ENCODE measurements at places on chromosomes 2 and 18.

GRCh38 chr18:70322928-70323327, 34.1 kb downstream of the SOCS6 start:
- DNase-seq = no peak

DNA sequence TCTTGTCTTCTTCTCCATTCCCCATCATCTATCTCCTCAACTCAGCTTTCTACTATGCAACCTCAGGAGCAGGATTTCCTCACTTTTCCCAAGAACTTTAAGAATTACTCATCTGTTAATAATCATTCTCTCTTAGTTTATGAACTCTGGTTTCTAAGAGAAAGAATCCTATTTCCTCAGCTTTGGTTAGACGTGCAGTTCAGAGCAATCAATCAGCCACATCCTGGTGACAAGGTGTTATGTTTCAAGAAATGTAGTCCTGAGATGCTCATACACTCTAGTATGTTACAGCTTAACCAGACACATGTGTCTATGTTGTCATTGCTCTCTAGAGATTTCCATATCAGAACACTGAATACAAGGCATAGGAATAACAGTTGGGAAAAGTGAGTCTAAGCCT, 277.9 kb downstream of the MBD2 start:
- DNase-seq = no peak

DNA sequence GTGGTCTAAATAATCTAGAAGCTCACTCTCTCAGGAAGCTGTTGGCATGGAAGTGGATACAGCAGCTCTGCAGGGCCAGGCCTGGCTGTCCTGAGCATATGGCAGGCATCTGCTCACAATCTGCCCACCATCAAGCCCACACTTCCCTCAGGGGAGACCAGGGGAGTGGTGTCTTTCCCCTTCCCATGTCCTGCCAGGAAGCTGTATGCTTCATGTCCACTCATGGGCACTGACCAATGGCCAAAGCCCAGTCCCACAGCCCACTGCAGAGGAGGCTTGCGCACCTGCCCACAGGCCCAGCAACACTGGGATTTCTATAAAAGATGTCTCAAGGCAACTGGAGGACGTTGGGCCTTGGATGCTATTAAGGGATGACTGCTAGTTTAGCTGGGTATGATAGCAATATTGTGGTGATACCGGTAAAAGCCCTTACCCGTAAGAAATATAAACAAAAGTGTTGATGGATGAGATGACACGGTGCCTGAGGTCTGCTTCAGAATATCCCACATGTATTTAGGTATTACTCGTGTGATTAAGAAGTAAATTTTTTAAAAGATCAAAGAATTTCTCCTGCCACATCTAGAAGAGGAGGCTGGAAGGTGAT, 106.7 kb upstream of the CTDP1 start:
- no peak for DNase-seq

DNA sequence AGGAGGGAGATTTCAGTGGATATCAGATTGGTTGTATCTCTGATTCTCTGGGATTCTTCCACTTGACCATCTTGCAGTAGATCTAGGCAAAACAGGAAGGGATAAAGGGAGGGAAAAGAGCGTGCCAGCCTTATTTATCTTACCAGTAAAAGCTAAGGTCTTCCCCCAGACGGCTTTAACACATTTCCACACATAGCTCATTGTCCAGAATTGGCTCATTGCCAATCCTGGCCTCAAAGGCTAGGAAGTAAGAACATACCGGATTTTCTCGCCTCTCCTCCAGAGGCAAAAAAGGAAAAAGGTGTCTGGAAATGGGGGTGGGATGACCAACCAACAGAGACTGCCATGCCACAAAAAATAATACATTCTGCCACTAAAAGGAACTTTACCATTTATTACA, 411.6 kb upstream of the NRP2 start:
- DNase-seq = no peak

- no peak for DNase-seq
Measured at GRCh38 chr2:230715201-230715600, 2.6 kb downstream of the CAB39 start.

DNA sequence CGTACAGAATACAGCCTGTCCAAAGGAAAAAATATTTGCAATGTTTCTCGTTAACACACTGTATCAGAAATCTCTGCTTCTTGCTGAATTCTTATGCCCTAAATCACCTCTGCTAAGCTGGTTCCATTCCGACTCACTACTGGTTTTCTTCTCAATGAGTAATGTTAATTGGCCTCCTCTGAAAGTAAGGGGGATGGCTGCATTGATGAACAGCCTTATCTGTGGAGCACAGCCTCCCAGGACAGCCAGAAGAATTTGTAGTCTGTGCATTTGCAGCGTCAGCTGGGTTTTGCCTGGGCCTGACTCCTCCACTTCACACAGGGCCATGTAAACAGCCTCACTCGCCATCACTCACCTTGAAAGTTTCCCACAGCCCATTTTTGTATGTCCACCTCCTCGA, 127.7 kb downstream of the RNF152 start:
- DNase-seq = no peak

GRCh38 chr2:69223759-69224511, 163.1 kb downstream of the GFPT1 start:
- no peak for DNase-seq

DNA sequence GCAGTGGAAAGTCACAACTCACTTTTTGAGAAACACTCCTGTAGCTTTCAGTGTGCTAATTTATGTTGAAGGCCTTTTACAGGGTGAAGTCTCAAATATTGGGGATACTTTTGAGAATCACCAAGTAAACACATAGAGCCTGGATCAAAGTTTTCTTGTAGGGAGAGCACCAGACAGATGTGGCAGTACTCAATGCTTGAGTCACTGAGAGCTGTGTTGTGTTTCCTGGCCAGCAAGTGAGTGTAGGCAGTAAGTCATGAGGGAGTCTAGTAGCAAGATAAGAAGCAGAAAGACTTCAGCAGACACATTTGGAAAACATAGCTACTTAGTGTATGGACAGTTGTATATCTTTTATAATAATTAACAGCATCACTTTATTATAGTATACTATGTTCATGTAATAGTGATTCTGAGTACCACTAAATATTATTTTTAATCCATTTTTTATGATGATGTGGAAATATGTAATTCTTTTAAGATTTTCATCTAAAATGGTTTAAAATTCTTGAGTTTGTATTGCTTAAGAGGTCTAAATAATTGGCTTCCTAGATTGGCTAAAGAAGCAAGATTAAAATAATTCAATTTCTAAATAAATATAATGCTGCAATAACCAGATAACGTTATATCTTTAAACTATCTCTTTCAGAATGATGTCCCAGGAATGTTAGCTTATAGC, 12.8 kb downstream of the PSMD1 start:
- DNase-seq = no peak

DNA sequence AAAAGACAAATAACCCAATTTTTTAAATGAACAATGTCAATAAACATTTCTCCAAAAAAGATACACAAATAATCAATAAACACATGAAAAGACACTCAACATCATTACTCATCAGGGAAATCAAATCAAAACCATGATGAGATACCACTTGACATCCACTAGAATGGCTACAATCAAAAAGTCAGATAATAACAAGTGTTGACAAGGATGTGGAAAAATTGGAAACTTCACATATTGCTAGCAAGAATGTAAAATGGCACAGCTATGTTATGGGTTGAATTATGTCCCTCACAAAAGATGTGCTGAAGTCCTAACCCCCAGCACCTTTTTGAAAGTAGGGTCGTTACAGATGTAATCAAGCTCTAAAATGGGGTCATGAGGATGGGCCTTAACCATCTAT, 33.2 kb downstream of the TNS1 start:
- no peak for DNase-seq

- no peak for DNase-seq
Measured at GRCh38 chr18:68960355-68960754, 162.5 kb downstream of the CCDC102B start.

DNA sequence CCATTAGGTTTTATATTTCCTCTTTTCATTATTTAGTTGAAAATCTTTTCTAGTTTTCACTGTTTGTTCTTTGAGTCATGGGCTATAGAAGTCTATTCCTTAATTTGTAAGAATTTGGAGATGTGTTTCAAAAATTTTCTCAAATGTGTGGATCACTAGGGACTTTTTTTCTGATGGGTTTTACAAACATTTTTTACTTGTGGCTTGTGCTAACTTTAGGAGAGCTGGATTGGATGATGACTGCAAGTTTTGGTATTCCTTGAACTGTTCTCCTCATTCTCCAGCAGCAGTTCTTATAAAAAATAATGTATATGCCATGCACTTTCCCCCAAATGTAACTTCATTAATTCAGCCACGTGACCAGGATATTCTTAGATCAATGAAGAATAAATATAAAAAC, 94.7 kb upstream of the CWC22 start:
- DNase-seq = no peak

- no peak for DNase-seq
Measured at GRCh38 chr2:216905649-216906329, 45.9 kb upstream of the TNP1 start.

DNA sequence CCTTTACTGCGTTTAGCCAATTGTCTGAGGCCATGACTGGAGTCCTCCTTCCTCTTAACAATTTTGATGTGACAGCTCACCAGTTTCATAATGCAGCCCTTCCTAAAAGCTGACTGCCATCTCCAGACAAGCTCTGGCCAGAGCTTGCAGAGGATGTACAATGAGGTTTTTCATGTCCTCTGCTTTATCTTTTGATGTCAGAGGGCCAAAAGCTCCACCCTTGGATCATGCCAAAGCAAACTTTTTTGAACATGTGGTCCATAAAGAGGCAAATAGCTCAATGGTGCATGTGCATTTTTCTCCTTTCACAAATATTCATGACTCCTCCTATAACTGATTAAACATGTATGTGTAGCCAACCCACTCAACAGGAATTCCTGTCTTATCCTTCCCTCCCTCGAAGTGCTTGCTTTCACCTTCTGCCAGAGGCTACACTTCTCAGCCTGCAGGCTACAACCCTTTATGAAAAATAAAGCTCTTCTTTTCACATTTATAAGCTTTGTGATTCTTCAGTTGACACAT, 266.2 kb downstream of the FBXO15 start:
- DNase-seq = no peak

GRCh38 chr2:130768191-130768855, 13.0 kb downstream of the AMER3 start:
- no peak for DNase-seq

DNA sequence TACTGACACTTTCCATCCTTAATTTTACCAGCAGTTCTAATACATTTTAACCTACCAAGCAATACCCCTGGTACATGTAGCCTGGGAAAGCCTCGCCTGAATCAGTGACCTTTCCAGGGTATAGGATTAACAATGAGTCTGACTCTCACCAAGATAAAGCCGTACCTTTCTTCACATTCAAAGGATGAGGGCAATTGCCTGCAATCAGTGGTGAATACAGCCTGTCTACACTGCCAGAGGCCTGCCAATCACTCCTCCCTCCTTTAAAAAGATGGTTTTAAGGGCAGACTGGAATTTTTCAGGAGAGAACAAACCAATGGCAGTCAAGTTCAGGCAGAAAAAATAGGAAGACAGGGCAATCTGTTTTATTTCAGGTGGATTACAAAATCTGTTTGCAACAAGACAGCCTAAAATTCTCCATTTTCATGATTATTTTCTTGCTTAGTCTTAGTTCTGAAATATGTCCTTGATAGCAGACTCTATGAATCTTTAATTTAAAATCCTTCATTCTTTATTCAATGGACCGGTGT, 4.8 kb downstream of the EPHA4 start:
- no peak for DNase-seq

- DNase-seq = no peak
Measured at GRCh38 chr2:122031544-122032263, 276.3 kb downstream of the TSN start.

GRCh38 chr2:174678395-174678794, 80.8 kb upstream of the WIPF1 start:
- no peak for DNase-seq

- DNase-seq = no peak
Measured at GRCh38 chr2:150733051-150733618, 245.7 kb upstream of the RND3 start.

DNA sequence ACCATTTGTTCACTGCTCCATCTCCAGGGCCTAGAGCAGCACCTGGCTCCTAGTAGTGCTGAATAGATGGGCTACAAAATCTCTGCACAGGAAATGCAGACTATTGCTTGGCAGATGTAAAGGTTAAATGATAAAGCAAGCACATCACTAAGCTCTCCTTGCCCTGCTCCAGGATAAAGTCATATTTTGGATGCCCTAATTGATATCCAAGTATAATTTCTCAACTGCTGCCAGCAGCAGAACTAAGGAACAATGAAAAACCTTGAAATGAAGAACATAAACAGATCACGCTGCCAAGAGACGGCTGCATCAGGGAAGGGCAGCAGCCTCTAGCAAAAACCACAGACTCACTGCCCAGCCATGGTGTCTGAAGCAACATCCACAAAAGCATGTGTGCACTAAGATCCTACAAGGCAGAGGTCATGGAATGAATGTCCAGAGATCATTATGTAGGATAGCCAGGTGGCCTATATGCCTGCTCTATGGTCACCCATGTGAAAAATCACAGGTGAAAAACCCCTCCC, 134.7 kb downstream of the TMEM163 start:
- no peak for DNase-seq
